ENCODE measurements at places on chromosomes 5 and 9. TPM values are rescaled to one million over a fixed set of nuclear protein-coding genes. Genes with fewer than 3 reads are reported as not detected.

PCA3 gene
- total RNA-seq: not detected

DNA sequence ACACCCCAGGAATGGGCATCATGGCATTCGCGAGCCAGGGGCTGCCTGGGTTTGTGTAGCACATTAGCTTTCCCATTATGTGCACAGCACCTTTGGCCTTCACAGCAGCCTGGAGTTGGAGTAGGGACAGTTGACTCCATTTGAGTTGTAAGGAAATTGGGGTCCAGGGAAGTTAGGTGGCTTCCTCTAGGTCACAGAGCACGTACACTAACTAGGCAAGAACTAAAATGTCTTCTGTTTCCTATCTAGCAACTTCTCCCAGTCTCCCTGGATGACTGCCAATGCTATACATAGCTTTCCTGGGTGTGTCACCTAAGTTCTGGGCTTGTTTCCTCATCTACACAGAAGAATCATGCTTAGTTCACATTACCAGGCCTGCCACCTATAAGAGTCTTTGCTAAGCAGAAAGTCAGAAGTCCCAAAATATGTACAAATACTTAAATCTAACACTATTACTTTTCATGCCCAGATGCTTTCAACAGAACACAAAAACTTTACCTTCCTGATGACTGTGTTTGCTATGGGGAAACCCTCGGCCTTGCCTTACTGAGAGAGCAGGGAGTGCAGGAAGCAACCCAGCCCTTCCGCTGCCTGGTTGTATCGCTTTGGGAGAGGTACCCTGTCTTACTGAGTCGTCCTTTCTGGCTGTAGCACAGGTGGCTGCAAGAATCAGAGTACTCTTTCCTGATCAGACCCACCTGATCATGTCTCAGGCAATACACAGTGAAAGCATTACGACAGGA, 12.0 kb downstream of the MACROH2A1 start:
- no peak for DNase-seq

GRCh38 chr5:473551-474192, 30.7 kb downstream of the EXOC3 start:
- DNase-seq: peak; percentile 56

DNA sequence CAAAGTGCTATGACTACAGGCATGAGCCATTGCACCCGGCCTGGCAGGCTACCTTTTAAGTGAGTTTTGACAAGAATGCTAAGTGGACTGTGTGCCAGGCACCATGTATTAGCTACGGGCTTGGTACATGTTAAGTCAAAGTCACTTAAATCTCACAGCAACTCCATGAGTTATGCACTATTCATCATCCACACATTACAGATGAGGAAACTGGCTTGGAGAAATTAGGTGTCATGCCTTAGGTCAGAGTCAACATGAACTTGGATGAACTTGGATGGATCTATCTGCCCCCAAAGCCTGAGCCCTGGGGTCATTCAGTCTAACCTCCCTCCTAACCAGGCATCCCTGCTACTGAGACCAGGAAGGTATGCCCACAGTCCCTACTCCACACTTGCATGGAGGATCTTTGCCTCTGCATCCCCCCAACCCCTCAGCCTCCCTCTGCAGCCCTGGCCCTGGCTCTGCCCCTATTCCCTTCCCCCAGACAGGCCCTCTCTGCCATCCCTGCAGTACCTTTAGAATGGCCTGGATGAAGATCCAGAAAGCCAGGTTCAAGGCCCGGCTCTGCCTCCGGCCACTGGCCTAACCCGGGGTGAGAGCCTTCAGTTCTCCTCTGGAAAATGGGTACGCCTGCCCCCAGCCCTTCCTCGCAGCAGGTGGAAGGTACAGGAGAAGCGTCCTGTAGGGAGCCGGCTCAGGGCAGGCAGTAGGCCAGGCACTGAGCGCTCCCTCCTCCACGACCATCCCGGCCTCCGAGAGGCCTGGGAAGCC, 685 bp upstream of the ADGRD2 start:
- DNase-seq: no peak

DNA sequence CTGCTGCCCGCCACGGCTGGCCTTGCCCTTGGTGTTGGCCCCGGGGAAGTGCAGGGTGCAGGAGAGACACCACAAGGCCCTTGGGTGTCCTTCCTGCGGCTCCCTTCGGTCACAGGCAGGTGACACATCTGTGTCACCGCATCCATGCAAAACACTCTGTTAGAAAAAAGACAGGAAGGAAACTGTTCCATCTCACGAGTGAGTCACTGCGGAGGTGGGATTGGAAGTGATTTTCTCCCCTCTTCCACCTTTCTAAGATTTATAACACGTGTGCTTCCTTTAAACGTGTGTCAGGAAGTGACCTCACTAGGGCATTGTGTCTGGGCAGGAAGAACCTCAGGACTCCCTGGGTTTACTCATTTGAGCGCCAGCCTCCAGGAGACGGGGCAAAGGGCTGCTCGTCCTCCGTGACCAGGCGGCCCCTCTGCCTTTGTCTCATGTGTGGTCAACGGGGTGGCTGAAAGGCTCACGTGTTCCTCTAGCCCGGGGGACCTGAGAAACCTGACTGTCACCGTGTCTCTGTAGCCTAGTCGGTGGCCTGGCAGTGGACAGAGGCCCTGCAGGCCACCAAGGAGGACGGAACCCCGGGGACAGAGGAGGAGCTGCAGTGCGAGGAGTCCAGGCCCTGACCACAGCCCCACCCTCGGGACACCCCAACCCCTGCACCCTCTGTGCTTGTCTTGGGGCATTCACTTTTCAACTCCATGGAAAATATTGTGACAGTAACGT, 4.9 kb upstream of the LCN1 start:
- DNase-seq: no peak

Data from Right ventricle myocardium superior (tissue), 1 donor.